CMK (cell line): ENCODE measurements at places on chromosomes 4 and X.

DNA sequence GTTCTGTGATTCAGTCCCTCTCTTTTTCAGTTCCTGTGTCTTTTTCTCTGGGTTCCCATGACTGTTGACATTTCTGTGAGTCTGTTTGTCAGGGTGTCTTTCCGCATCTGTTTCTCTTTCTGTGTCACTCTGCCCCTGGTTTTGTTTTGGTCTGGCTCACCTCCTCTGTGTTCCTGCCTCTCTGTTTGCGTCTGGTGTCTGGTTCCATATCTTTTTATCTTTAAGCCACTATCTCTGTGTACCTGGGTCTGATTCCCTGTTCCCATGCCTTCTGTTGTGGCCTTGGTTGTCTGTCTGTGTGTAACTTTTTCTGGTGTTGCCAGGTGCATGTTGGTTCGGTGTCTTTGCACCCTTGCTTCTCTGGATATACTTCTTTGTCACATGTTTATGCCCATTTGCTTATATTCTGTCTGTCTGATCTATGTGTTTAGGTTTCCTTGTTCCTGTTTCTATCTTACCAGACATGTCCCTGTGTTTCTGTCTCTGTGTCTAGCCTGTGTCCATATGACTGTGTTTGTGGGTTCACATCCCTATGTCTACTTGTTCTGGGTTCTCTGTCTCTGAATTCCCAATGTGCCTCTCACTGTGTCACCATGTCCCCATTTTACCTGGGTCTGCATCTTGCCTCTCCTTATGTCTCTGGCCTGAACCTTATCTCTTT is 50.2 kb downstream of the ITIH6 start:
- no peak for DNase-seq

DNA sequence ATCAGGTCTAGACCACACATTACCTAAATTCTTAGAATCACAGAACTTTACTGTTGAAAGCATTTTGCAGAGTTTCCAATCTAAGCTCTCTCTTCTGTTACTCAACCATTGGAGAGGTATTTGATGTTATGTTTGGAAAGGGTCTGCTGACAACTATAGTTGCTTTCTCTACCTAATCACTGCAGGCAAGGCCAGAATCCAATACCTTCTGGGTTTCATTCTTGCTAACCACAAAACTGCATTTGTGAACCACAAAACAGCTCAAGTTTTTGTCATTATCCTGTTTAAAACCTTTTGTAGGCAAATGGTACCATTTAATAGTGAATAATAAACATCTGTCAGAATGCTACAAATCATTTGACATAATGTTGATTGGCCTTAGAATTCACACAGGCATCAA is 380.1 kb downstream of the GASK1B start:
- DNase-seq = no peak

- DNase-seq = no peak
Observed at GRCh38 chr4:166460769-166461550, 587.9 kb downstream of the TLL1 start.

DNA sequence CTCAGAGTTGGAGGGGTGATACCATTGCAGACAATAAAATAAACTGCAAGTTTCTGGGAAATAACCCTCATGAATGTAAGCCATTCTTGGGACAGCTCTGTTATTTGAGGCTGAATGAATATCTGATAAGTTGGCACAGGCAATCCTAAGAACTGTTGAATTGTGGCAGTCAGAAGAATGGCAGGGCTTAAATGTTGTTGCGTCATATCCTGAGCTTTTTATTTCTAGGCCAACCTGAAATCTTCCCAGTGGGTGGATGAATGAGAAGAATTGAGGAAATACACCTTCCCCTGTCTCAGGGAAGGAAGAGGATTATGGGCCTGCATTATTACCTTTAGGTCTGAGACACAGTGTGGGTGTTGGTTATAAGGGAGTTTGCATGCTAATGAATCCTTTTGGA is 64.4 kb upstream of the C4orf54 start:
- DNase-seq = no peak

- no peak for DNase-seq
Observed at GRCh38 chr4:168631241-168632162, 134.7 kb downstream of the PALLD start.

DNA sequence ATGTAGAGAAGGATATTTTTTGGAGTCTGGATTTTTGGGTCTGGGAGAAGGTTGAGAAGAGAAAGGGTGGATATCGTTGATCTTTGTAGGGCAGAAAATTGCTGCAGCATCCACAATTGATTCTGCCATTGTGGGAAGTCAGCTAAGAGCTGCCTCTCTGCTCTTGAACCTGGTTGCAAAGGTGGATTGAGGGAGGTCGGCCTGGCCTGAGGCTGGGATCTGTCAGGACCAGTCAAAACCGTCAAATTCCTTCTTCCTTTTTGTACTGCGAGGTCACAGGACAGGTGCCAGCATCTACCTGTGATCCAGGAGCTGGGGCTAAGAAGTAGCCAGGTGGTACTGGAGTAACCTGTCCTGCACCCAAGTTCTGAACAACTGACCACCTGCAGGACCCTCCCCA is 93.7 kb downstream of the SHOX start:
- DNase-seq = no peak
